Stimulated activated naive CD8-positive, alpha-beta T cell treated with anti-CD3 and anti-CD28 coated beads, Interleukin-15, amount 100 ng/mL, for 72 hours (primary cell): ENCODE measurements at places on chromosomes 5 and 9.

DNA sequence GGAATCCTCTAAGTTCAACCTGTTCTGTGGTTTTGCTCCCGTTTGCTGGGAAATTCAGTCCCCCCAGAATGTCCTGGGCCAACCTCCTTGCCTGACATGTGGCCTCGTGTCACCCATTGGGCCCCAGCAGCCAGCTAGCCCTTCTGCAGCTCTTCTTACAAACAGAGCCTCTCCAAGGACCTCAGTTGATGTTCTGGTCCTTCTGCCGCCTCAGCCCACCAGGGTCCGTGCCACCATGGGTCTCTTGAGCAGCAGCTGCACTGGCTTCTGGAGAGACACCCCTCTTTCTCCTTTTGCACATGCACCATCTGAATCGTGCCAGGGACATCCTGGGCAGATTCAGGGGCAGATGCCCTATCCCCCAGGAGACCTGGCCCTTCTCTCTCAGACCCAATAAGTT, 85.0 kb downstream of the LMX1B start:
- no peak for DNase-seq

- DNase-seq = no peak
Measured at GRCh38 chr5:167973126-167973525, 318.3 kb upstream of the WWC1 start.

GRCh38 chr9:108081112-108081511, 591.5 kb upstream of the KLF4 start:
- DNase-seq = no peak

GRCh38 chr9:115524453-115525059, 406.6 kb upstream of the TNC start:
- peak; percentile 25 for DNase-seq

- no peak for DNase-seq
Measured at GRCh38 chr5:94791829-94792228, 173.4 kb downstream of the SLF1 start.

DNA sequence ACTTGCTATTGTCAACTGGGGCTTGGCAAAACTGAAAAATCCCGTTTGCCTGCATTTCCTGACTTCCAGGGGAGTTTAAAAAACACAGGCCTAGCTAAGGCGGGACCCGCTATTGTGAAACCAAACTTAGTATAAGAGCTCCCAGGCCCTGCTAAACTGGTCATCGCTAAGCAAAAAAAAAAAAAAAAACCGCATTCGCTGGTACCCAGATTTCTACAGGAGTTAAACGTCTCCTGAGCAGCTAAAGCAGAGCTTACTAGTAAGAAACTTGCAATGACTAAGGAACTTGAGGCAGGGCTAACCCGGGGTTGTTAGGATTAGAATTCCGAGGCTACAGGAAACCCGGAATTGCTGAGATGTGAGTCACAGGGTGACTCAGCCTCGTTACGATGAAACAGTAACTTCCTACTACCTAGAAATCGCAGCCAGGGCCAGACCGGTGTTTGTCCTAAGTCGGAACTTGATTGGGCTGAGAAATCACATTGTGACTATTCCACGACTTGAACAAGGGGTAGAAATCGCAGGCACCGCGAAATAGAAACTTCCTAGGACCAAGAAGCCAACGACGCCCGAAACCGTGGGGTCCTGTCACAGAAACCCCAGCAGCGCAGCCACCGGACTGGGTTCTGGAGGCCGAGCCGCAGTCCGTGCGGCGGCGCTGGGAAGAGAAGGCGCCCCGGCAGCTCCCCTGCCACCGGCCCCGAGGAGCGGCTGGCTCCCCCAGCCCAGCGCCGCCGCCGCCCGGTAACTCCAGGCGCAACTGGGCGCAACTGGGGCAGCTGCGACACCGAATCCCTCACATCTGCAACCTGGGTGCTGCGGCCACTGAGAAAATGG, 89.4 kb downstream of the ANXA2R start:
- DNase-seq = peak; percentile 65
